ENCODE measurements at places on chromosomes 7 and 10.

- no peak for DNase-seq
These were observed 8.1 kb downstream of the DNAH11 start for GRCh38 chr7:21550821-21551531.

GRCh38 chr10:67606572-67606971, 89.4 kb downstream of the CTNNA3 start:
- no peak for DNase-seq

- no peak for DNase-seq
These were observed 136.2 kb downstream of the WDR11 start for GRCh38 chr10:120987359-120987758.

DNA sequence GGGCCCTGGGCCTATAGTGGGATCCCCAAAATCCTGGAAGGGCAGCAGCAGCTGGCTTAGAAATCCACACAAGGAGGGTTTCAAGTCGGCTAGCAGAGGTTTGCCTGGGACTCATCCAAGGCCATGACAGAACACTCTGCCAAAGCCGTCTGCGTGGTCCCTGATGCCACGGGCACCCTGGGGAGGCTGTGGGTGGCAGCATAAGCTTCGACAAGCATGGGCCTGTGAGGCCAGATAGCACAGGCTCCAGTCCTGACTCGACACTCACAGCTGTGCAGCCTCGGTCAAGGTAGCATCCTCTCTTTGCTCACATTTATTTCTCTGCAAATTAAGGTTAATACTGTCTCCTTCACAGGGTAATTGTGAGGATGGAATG, 138.3 kb downstream of the JCAD start:
- no peak for DNase-seq

GRCh38 chr10:14695847-14696480, 78.7 kb downstream of the FAM107B start:
- DNase-seq: no peak

DNA sequence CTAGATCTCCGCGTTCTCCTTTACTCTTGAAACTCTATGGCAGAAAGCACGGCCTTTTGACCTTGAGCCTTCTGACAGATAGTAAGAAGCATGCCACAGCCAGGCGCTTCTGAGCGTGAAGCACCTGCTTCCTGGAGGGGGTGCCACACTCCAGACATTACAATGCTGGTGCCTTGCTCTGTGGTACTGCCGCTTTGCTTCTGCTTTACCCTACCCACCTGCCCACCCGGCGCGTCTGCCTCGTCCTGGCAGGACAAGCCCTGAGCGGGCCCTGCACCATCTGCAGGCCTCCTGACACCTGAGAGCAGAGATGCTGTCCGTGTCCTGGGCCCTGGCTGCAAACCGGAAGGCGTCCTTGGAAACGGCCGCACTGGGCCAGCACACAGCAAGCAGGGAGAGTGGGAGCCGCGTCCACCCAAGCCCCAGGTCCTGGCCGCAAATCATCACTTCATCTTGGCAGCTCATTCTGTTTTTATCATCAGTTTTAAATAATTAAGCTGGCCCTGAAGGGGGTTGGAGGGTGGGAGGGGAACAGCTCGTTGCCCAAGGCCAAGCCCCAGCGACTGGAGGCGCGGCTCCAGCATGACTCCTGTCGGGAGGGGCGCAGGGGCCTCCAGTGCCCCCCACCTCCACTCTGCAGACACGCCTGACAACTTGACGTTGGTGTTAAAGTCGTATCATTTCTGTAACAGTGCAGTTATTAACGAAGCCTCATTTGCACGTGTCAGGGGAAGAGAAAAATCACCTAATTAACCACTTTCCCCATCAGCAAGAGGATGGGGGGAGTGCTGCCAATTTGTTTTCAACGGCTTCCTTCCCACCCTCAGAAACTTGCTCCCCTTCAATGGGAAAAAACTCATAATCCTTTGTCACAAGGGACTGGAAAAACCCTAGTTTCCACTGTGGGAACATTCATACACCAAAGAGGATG, 132.2 kb downstream of the MAD1L1 start:
- no peak for DNase-seq

DNA sequence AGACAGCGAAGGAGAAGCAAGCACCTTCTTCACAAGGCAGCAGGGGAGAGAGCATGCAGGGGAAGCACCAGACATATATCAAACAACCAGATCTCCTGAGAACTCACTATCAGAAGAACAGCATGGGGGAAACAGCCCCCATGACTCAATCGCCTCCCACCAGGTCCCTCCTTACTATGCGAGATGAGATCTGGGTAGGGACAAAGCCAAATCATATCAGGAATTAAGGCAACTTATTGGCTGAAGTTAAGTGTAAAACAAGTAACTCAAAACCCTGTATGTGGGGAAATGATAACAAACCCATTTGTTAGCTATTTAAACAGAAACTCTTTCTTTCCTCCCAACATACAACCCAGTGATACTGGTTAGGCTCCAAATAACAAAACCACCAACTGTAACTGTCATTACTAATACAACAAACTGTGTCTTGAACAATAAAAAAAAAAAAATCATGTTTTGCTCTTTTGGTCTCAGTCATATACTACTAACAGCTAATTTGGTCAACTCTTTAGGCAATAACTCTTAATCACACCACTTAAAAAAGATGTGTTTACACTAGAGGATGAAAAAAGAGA, 57.8 kb downstream of the MINDY3 start:
- DNase-seq: no peak

DNA sequence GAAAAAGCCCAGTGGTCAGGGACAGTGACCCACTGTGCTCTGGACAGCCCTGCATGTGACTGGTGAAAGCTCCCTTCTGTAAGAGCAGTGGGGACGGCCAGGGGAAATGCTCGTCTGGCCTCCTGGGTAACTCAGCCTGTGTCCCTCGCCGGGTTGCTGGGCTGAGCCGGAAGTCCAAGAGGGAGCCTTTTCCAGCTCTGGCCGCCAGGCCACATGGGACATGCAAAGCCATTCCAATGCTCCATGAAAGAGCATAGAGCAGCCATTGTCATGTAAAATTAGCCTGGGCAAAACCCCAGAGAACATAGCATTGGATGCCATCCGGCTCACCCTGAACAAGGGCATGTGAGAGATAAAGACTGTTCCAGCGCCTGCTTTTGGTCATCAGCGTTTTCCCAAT, 64.9 kb upstream of the ADRB1 start:
- no peak for DNase-seq

DNA sequence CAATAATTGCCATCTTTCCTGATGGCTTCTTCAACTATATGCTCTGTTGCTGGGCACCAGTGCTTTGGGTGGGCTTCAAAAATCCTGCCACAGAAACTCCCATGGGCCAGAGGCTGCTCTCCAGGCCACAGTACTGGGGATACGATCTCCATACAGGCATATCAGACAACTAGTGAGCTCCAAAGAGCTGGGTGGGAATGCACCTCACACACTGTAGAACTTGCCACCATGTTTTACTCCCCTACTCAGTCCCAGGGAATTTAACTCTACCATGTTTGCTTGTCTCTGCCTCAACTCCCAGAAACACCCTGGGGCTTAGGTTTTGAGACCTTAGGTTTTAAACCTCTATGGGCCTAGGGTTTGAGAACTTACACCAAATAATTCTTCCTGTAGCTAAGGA, 20.5 kb upstream of the TRUB1 start:
- no peak for DNase-seq

DNA sequence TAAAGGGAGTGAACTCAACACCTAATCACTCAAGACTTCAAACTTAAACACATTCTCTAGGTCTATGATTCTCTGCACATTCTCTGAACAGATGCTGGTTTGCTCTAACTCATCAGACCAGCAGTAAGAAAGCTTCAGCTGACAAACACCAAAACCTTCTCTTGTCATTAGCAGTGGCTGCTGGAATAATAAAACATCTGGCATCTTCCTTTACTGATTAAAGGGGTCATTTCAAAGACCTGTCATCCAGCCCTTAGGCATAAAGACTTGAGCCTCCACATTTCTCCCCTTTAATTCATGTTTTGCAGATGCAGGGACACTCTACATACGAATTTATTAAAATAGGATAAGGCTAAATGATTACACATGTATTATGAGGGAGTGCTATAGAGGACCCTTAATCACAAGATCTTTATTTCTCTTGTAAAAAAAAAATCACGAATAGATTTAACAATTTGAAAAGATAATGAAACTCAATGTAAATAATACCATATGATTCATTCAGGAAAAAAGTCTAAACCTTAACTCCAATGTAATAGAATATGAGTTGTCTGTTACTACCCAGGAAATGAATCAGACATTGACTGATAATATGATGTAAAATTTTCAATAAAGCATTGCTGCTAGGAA, 152.4 kb upstream of the GNAI1 start:
- DNase-seq: no peak

GRCh38 chr10:62155054-62155680, 113.5 kb downstream of the RTKN2 start:
- no peak for DNase-seq

GRCh38 chr7:84422790-84423189, 228.2 kb upstream of the SEMA3A start:
- DNase-seq: no peak

GRCh38 chr7:42108803-42109528, 128.0 kb downstream of the GLI3 start:
- DNase-seq: no peak

DNA sequence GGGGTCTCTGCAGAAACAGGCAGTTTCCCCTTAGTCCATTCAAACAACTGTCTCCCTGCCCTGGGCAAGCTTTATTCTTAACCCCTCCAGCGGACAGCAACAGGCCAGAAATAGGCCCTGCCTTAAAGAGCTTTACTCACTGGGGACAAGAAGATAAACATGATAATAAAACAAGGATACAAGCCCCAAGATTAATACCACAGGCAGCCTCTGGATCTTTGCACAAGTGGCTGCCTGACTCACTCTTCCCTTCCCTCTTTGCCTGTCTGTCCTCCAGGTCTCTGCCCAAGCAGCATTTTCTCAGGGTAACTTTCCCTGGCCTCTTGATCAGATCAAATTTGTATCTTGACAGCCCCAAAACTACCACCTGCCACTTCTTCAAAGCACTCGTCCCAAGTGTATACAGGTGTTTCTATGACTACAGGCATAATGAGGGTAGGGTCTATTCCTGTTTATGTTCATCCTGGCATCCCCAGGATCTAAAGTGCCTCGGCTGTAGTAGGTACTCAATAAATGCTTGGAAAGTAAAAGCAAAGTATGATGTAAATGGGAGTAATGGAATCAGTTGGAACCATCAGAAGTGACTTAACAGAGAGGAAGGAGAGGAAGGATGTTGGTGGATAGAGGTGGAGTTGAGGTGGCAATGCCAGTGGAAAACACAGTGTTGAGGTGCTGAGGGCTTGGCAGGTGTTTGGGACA, 7.0 kb upstream of the CAMK2G start:
- DNase-seq: no peak

DNA sequence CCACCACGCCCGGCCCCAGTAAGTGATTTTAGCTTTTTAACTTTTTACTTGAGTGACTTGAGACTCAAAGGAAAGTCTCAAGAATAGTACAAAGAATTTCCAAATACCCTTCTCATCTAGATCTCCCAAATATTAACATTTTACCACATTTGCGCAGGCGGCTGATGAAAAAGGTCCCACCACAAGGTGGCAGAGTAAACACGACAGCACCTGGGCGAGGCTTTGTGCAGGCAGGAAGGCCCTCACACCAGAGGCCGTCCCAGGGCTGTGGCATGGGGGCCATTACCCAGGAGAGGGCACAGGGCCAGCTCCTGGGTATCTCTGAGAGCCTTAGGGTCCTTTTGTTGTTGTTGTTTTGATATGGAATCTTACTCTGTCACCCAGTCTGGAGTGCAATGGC, 50.0 kb upstream of the WIPI2 start:
- no peak for DNase-seq

DNA sequence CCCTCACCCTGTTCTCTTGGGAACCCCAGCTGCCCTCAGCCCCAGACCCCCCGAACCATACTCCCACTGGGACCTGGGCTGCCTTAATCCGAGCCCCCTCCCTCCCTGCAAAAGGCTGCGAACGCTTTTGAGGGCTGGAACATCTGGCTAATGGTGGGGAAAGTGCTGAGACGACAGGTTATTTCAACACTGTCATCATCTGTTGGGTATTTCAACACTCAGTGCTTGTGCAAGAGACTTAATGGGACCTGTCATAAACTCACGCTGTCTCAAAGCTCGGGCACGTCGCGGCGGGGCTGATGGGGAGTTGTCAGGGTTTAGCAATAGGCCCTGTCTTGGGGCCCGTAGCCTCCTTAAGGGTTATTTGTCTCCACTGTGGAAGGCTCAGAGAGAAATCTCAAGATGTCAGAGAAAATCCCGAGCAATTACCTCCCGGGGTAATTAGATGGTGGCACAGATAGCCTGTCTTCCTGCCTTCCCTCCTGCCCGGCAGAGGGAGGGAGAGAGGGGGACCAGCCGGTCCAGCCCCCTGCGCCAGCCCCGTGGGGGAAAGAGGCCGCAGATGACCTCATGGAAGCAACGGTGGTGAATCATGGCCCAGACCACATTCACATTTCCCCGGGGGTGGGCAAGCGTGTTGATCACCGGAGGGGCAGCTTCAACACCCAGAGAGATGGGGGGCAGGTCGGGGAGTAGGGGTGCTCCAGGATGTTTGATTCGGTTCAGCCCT, 88.7 kb upstream of the MYL10 start:
- no peak for DNase-seq

GRCh38 chr7:34135924-34136323, 230.6 kb downstream of the BMPER start:
- DNase-seq: no peak

- no peak for DNase-seq
These were observed 204.1 kb upstream of the LYZL1 start for GRCh38 chr10:29084681-29085307.

DNA sequence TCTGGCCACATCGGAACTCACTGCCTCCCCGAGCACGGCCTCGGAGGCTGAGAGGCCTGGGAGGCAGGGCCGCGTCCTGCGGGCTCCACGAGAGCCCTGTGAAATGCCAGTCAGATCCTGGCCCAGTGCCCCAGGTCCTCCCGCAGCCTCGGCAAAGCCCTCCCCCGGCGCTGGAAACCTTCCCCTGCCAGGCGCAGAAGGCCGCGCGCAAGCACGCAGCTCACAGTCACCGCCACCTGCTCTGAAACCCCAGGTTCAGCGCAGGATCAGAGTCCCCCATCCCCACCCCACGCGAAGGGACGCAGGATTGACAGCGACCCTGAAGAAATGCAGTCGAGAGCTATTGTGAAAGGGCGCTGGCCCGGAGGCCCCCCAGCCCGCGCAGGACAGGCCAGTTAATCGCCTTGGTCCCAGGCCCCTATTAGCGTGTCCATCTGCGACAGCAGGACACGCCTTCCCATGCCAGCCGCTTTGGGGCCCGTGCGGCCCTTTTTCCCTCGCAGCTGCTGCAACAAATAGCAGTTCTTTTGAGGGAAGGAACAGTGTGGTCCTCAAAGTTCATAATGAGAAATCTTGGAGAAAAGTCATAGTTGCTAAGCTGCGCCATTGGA, 13.5 kb upstream of the EGFR start:
- no peak for DNase-seq

- no peak for DNase-seq
These were observed 43.9 kb downstream of the SH3PXD2A start for GRCh38 chr10:103811463-103811862.

GRCh38 chr10:44279426-44280126, 105.3 kb downstream of the CXCL12 start:
- no peak for DNase-seq

- no peak for DNase-seq
These were observed 19.9 kb downstream of the SLC29A3 start for GRCh38 chr10:71338728-71339495.

- no peak for DNase-seq
These were observed 2.3 kb upstream of the PRKAR1B start for GRCh38 chr7:729140-730000.

- no peak for DNase-seq
These were observed 2.2 kb downstream of the BHLHA15 start for GRCh38 chr7:98213296-98213887.

Measured in T-helper 17 cell (primary cell).